ENCODE measurements at places on chromosomes 1 and 21. TPM values are rescaled to one million over a fixed set of nuclear protein-coding genes. Genes with fewer than 3 reads are reported as not detected.

DNA sequence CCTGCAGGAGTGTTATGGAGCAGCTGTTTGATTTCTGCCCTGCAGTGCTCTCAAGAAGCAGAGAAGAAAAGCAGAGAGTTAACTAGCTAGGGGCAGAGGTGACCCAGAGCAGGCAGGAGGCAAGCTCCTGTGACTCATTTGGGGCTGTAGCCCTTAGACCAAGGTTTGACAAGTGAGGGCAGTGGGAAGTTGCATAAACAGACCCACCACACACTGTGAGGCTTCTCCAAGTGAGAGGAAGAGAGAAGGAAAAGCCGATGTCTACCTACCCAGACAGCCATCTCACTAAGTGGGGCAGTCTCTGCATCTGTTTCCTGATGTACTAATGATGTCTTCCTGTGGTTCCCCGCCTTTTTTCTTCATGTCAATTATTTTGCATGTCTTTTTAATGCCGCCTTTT, 159.9 kb upstream of the NR5A2 start:
- DNase-seq: no peak

ELK4 gene
- 28.2 TPM for total RNA-seq

DNA sequence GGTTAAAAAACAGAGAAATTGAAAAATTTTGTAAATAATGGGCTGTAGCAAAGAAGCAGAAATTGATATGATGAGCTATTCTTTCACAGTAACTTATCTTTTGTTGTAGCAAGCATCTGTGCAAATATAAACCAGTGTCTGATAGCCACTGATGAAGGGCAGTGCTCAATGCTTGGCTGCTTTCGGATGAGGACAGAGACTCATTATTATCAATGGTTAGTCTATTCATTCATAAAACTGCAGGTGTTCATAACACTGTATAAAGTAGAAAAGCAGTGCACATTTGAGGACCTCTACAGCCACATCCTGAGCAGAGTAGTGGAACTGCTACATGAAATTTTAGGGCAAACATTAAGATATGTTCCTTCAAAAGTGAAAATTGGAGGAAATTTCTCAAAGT, 107.2 kb downstream of the FAF1 start:
- no peak for DNase-seq

- DNase-seq: no peak
Measured at GRCh38 chr21:42555756-42556438, 42.2 kb downstream of the SLC37A1 start.

DNA sequence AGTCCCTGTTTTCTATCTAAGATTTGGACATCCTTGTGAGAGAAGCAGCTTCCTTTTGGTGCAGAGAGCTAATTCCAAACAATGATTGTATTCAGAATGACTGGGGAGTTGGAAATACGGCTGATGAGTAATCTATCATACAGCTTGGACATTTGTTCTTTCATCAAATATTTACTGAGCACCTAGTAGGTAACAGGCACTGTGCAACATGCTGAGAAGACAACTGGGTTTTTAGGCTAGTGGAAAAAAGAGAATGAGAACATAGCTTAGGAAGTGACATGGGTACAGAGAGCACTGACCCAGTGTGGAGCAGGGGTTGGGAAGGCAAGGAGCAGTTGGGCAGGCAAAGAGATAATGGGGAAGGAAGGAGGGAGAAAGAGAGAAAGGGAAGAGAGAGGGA, 87.5 kb downstream of the TBX19 start:
- DNase-seq: no peak

DNA sequence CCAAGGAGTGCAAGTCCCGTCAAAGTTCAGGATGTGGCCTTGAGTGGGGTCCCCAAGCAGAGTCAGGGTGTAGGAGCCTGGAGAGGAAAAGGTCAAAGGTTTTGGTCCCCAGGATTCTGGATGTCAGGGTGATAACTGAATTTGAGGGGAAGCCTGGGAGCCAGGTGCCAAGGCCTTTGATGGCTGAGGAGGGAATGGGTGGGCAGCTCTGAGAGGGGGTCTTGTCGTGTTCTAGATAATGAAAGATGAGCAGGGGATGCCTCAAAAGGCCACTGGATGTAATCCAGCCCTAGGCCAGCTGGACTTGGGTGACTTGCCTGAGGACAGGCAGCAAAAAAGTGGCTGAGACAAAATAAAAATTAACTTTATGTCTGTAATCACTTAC, 27.5 kb upstream of the KCNA2 start:
- no peak for DNase-seq

RAP1GAP gene
- total RNA-seq: 0.04 TPM

GRCh38 chr1:172277989-172278388, 142.5 kb upstream of the C1orf105 start:
- no peak for DNase-seq

GRCh38 chr1:40785446-40785845, 1.9 kb downstream of the KCNQ4 start:
- no peak for DNase-seq

Data from pulmonary artery endothelial cell (primary cell).